Astrocyte (in vitro differentiated cells and primary cell): ENCODE measurements at places on chromosomes 6 and 20. TPM values are rescaled to one million over a fixed set of nuclear protein-coding genes. Genes with fewer than 3 reads are reported as not detected.

GRCh38 chr6:6331946-6332601, 11.6 kb upstream of the F13A1 start:
- no peak for DNase-seq

GRCh38 chr20:58978351-58979190, 2.5 kb upstream of the NELFCD start:
- no peak for DNase-seq

GRCh38 chr20:57552471-57552870, 8.4 kb upstream of the PCK1 start:
- DNase-seq, result no peak

- no peak for DNase-seq
Measured at GRCh38 chr20:36593347-36593929, 12.1 kb upstream of the RAB5IF start.

DNA sequence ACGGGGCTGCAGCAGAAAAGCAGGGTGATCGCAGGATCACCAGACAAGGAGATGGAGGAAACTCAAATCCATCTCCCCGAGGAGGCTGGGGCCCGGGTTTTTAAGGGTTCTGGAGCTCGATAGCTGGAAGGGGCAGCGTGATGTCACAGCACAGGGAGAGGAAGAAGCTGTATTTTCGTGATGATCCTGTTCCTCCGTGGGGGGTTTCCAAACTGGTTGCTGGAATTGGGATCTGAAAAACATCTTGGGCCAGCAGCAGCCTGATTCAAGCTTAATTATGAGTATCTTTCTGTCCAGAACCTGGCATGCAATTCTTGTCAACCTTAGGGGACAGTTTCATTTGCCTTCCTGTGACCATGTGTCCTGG, 4.1 kb downstream of the CST7 start:
- no peak for DNase-seq

GRCh38 chr20:24746351-24746685, 202.8 kb upstream of the CST7 start:
- DNase-seq, result peak; percentile 3

DNA sequence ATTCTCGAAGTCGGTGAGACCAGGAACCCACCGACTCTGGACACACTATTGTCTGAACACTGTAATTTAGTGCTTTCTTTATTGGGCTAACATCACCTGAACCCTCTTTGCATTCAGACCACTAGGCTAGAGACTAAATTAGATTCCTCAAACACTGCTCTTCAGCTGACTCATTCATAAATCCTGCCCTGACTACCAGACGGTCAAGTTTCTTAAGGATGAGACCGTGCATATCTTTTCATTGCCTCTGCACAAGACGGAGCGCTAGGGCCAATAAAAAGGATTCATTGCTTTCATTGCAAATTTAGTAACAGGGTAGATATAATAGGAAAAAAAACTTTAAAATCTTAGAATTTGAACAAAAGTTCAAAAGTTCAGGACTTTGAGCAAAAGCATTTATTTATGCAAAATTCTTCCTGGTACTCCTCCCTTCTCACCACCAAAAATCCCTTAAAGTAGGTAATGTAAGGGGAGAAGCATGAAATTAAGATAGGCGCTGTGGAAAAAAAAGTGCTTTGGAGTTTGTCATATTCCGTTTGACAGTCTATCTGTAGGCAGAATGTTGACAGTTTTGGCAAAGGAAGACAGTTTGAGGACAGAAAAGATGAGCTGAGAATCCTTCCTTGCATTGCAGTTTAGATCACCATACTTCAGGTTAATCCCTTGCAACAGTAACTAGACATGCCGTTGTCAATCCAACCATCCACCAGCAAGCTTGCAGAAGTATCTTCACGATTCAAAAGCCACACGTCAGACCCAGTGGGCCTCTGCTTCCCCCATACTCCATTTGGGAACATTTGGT, 328.6 kb upstream of the JARID2 start:
- DNase-seq, result peak; percentile 58

DNA sequence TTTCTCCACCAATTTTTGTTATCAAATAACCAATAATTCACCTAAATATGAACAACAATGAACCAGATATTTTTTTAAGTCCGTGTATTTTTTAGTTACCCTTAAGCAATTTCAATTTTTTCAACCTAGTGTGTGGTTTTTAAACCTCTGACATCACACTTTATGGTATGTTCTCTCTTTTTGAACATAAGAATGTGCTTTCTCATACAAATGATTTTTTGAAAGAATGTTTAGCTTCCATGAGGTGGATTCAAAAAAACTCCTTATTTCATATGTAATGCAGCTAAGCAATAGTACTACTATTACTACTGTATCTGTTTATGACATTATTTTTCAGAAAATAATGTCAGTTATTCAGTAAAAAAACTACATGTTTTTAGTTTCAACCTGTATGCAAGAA, 19.4 kb upstream of the MEI4 start:
- DNase-seq, result peak; percentile 50

- no peak for DNase-seq
Measured at GRCh38 chr20:38343311-38344106, 2.8 kb upstream of the LBP start.

GRCh38 chr6:17032590-17032987, 69.3 kb upstream of the STMND1 start:
- peak; percentile 81 for DNase-seq

DNA sequence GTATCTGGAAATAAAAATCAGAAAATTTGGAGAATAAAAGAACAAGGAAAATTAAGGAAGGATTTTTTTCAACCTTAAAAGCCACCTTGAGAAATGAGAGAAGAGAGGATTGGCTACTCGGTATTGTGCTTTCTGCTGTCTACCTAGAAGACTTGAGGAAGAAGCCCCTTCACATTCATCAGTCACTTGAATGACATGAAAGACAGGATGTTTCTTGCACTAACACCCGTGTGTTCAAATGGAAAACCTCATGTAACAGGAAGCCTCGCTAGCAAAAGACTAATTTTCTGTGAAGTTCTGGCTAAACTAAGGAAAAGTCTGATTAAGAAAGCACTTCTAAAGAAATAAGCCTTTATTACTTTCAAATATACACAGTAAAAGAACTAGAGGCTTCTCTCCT, 69.9 kb downstream of the OLIG3 start:
- no peak for DNase-seq

DNA sequence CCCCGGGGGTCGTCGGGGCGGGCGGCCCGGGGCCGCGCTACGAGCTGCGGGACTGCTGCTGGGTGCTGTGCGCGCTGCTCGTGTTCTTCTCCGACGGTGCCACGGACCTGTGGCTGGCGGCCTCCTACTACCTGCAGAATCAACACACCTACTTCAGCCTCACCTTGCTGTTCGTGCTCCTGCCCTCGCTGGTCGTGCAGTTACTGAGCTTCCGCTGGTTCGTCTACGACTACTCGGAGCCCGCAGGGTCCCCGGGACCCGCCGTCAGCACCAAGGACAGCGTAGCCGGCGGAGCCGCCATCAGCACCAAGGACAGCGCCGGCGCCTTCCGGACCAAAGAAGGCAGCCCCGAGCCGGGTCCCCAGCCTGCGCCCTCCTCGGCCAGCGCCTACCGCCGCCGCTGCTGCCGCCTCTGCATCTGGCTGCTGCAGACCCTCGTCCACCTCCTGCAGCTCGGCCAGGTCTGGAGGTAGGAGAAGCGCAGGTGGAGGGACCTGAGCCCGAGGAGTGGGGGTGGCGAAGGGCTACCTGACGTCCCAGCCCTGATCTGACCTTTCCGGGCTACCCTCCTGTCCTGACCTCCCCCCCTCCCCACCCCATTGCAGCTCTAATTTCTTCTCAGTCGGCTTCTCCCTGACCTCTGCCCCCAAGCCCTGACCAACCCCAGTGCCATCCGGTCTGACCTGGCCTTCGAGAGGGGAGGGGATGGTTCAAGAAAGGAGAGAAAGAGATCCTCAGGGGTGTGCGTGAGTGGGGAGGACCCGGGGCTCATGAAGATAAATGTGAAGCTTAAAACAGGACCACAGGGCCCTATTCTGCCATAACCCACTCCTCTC, 558 bp downstream of the XKR7 start:
- DNase-seq, result peak; percentile 19

GRCh38 chr6:85405175-85405852, 44.6 kb upstream of the NT5E start:
- peak; percentile 74 for DNase-seq

- DNase-seq, result no peak
Measured at GRCh38 chr6:84772428-84773132, 8.2 kb upstream of the TBX18 start.

DNA sequence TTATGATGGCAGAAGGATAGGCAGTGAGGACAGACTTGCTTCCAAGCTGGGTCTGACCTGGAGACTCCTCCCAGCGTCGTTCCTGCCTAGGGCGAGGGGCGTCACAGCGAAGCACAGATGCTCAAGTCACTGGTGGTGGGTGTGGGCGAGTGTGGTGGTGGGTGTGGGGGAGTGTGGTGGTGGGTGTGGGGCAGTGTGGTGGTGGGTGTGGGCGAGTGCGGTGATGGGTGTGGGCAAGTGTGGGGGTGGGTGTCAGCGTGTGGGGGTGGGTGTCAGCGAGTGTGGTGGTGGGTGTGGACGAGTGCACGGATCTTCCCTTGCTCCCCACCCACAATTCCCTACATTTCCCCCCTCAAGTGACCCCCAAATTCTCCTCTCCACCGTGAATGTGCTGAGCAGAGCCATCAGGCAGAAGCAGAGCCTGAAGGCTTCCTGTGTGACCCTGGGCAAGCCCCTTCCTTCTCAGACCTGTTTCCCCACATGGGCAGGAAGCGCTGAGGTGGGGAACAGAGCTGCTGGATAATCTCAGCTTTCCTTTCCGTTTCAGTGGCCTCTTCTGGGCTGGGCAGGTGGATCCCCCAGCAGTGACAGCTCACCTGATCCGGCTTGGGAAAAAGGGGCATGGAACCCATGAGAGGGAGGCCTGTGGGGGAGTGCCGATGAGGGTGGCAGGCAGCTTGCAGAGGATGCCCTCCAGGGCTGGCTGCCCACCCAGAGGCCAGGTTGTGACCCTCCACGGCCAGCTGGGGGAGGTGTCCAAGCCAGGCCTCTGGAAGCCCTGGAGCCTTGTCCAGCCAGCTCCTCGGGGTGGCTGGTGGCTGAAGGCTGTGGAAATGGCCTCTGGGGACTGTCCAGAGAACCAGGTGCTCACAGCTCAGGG, 42.9 kb downstream of the RSPO4 start:
- no peak for DNase-seq

DNA sequence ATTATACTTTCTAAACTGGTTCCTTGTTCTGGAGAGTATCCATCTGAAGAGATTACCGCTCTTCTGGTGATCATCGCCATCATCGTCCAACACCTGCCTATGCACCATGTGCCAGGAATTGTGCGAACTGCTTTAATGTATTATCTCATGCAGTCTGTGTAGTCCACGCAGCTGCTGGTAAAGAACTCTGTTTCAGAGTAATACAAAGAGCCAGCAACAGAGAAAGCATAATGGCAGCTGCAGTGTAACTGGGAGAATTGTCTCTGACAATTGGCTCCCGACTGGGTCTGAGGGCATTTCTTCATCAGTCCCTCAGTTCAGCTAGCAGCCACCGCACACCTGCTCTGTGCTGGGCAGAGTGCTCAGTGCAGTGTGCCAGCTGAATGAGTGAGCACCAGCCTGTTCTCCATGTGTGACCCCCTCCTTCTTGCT, 383.4 kb downstream of the GRIK2 start:
- DNase-seq, result no peak

DNA sequence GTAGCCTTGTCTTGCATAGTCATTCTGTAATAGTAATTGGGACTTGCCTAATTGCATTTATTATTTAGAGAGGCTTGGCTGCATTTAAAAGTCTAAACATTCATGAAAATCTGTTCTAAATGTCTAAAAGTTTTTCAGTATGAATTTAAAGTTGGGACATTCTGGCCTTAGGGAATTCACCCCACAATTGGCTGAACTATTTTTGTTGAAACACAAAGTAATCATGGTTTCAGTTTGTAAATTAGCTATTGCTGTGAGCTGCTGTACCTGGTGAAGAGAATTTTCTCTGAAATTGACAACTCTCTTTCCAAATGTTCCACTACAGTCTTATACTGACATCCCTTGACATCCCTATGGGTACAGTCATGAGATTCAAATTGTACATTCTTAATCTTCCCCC, 253.0 kb downstream of the FARS2 start:
- DNase-seq, result no peak

DNA sequence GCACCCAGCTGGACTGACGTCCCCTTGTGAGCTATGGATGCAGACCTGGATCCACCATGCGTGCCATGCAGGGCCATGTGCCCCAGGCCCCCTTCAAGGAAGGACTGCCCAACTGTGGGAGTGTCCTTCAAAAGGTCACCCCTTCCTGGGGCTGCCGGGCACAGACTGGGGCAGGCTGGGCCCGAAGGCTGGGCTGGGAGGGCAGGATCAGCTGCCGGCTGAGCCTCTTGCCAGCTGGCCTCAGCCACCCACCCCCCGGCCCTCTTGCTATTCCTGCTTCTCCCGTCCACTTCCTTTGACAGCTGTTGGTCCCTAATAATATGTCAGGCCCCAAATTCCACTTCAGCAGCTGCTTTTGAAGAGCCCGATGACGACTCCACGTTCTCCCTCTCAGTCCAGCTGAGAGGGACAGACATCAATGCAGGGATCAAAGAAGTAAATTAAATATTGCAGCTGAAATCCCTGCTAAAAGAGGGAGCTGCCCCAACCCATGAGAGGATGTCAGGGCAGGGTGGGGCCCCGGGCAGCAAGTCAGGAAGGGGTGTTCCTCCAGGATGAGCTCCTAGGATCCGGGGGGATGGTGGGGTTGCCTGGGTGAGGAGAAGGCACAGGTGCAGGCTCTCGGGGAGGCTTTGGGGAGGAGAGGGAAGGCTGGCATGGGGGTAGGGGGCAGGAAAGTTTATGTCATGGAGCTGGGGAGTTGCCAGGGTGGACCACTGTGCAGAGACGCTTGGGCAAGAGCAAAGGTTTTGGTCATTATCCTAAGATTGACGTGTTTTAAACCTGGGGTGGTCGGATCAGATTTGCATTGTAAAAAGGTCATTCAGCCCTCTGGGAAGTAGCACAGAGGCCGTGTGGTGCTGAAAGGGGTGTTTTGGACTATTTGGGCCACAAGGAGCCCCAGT, 185.0 kb downstream of the ANKRD60 start:
- DNase-seq, result no peak

- DNase-seq, result peak; percentile 21
Measured at GRCh38 chr6:39707962-39708683, 17.1 kb downstream of the KIF6 start.

- DNase-seq, result peak; percentile 99
Measured at GRCh38 chr6:78598966-78599365, 268.4 kb upstream of the IRAK1BP1 start.

Gene DNAH8
- total RNA-seq, result not detected in 2 replicates

Gene CRISP1
- not detected in 2 replicates for total RNA-seq

Gene PPP1R3G
- 0.39 and 0.70 TPM in 2 replicates for total RNA-seq

Gene SLC17A3
- not detected in 2 replicates for total RNA-seq

Gene EYS
- 0.07 and 0.16 TPM in 2 replicates for total RNA-seq

Gene PRSS35
- total RNA-seq, result 3.7 and 3.9 TPM in 2 replicates

Gene TP53TG5
- not detected in 2 replicates for total RNA-seq

Gene GJA10
- total RNA-seq, result not detected in 2 replicates

Gene BHLHE23
- total RNA-seq, result not detected in 2 replicates

Gene ELOVL2
- total RNA-seq, result 4.6 and 5.7 TPM in 2 replicates

Gene DNMT3B
- 5.0 and 5.6 TPM in 2 replicates for total RNA-seq

Gene FAXC
- 7.4 and 9.9 TPM in 2 replicates for total RNA-seq

Gene TTLL9
- total RNA-seq, result 0.34 and 0.41 TPM in 2 replicates

Gene SAMD3
- total RNA-seq, result 0.45 TPM in 1 of 2 replicates, not detected in the other

Gene PFDN6
- 54.8 and 56.7 TPM in 2 replicates for total RNA-seq

Gene HS3ST5
- 1.5 and 3.2 TPM in 2 replicates for total RNA-seq
